Renal cortical epithelial cell (primary cell): ENCODE measurements at places on chromosomes 3 and 15.
A peak's percentile ranks its signal among the peaks of the same experiment; 100 is the strongest.

GRCh38 chr3:190110826-190111225 is 9.9 kb downstream of the P3H2 start:
- no peak for DNase-seq

DNA sequence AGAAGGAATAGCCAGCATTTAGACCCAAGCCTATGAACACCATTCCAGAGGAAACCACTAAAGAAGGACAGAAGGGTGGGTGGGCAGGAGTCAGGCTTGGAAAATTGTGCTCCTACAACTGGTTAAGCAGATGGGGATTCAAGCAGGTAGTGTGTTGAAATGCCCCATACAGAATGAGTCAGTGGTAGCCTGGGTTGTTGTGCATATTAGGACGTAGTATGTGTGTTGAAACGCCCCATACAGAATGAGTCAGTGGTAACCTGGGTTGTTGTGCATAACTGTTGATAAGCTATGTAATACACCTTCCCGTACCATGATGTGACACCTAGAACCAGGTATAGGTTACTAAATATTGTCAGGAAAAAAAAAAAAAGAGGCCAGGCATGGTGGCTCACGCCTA is 34.0 kb downstream of the MINDY4B start:
- peak; percentile 77 for DNase-seq

DNA sequence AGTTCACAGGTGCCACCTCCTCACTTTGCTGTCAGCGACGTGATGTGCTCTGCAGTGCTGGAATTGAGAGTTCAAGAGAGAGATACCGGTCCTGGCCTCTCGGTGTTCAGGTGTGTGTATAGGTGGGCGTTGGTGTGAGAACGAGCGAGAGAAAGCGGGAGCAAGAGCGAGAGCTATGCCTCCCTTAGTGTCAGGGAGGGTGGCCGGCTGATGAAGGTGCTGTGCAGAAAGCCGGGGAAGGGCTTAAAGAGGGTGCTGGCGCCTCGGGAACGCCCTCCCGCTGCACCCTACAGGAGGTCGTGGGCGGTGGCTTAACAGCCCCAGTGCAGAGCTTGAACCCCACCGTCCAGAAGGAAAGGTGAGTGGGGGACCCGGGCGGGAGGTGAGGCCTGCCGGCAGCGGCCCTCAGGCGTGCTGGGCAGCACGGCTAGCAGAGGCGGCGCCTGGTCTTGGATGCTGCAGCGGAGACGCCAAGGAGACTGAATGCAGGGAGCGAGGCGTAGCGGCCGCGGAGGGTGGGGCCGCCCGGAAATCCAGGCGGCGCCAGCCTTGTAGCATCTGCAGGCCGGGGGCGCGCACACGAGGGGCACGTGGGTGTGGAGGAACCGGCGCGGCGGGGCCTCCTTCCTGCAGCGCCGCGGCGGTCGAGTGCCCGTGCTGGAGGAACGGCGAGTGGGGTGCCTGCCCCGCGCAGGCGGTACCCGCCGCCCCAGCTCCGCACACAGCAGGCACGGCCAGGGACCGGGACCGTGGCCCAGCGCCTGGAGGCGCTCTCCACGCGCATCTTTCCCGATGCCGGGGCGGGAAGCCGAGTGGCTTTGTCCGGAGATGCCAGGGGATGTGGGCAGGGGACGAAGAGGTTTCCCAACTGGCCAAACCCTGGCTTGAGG is 246.8 kb upstream of the TOPAZ1 start:
- no peak for DNase-seq

DNA sequence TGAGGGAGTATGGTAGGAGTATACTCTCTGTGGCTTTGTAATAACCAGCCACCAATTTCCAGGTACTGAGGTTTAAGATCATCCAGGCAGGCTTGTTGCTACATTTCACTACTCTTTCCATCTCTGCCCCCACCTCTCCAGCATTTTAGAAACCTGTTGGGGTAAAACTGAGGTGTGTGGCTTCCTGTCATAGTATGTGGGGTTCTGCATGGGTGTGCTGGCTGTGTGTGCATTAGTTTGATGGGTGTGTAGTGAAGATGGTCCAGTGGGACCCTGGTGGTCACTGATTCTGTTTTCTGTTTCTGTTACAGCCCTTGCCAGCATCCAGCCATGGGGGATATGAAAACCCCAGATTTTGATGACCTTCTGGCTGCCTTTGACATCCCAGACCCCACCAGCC is 34.0 kb downstream of the ZNF592 start:
- DNase-seq, result no peak

DNA sequence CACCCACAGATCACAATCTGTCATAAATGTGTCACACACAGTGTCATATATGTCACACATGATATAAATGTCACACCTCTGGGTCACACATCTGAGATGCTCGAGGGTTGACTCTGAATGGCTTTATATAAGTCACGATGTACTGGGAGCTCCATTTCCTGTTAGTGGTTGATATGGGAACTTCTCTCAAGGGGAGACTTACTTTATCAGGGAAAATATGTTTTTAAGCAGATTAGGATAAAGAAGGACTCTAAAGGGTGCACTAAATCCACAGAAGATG is 83.9 kb upstream of the MEF2A start:
- no peak for DNase-seq

DNA sequence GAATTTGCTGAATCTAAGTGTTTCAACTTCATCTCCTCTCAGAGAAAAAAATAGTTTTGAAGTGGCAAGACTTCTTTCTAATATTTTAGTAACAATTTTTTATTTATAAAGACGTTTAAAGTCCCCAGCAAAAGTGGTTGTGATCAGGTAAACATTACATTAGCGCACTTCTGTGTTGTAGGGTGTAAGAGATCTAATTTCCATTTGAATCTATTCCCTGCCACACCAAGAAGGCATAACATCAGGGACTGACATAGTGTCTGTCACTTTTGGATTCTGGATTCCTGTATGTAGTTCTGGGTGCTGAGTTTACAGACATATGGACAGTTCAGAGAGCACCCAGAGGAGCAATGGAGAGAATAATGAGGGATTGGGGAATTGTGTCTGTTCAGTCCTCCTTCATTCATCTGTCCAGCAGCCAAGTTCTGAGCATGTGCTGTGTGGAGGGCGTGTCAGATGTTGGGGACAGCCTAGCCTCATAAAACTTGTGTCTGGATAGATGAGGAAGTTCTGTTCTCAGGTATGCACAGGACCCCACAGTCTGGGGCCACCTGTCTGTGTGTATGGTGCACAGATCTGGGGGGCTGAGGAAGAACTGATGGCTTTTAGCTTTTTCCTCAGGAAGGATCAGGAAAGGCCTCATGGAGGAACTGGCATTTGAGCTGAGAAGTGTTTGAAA is 65.6 kb downstream of the MAP2K5 start:
- no peak for DNase-seq

GRCh38 chr15:67972377-67972776 is 81.7 kb upstream of the PIAS1 start:
- no peak for DNase-seq

GRCh38 chr15:81296673-81297072 is 27.3 kb downstream of the STARD5 start:
- no peak for DNase-seq

GRCh38 chr15:45087513-45087912 is 26.5 kb downstream of the DUOX2 start:
- no peak for DNase-seq

- DNase-seq, result peak; percentile 1
Measured at GRCh38 chr15:27545494-27546255, 553.4 kb downstream of the OCA2 start.

- DNase-seq, result peak; percentile 47
Measured at GRCh38 chr15:62835351-62835750, 207.2 kb upstream of the TPM1 start.

- no peak for DNase-seq
Measured at GRCh38 chr3:119300991-119301391, 6.8 kb downstream of the ARHGAP31 start.

- DNase-seq, result no peak
Measured at GRCh38 chr3:72727726-72728125, 120.5 kb downstream of the SHQ1 start.

DNA sequence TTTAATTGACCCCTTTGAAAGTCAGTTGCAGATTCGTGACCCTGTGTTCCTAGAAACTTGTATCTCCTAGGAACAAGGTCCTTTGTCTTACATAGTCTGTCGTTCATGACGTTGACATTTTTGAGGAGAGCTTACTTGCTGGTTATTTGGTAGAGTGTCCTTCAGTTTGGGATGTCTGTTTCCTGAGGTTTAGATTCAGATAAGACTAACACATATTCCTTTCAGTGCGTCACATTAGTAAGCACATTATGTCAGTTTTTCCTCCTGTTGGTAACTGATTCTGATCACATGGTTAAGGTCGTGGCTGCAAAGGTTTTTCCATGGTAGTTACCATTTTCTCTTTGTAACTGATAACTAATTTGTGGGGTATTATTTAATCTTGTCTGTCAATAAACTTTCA is 80.8 kb downstream of the PCCB start:
- no peak for DNase-seq

GRCh38 chr15:66899555-66900350 is 165.6 kb upstream of the SMAD3 start:
- no peak for DNase-seq

DNA sequence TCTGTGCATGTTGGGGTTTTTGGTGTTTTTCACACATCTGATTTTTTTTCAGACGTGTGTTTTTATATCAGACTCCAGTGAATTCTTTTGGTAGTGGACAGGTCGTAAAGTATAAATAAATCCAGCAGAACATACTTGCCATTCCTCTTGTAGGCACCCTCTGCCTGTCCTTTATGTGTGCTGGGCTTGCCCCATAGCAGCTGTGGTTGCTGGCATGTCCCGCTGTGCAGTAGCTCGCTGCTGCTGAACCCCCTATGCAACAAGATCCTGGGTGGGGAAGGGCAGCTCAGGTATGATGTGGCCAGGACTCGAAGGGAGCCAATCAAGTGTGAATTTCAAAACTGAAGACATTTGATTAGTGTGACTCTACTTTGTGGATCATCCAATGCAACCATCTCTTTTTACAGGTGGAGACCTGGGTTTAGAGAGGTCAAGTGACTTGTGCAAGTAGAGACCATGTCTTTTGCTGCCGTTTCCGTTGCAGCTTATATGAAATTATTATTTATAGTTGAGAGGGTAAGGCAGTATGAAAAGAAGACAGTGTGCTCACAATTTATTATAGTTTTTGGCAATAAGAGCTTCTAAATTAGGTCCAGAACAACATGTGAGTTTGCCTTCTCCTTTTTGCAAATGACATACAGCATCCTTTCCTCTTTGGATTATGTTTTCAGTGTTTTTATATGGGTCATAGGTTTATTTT is 350.8 kb upstream of the C2CD4B start:
- DNase-seq, result no peak

GRCh38 chr15:59941612-59942011 is 62.5 kb upstream of the FOXB1 start:
- no peak for DNase-seq

DNA sequence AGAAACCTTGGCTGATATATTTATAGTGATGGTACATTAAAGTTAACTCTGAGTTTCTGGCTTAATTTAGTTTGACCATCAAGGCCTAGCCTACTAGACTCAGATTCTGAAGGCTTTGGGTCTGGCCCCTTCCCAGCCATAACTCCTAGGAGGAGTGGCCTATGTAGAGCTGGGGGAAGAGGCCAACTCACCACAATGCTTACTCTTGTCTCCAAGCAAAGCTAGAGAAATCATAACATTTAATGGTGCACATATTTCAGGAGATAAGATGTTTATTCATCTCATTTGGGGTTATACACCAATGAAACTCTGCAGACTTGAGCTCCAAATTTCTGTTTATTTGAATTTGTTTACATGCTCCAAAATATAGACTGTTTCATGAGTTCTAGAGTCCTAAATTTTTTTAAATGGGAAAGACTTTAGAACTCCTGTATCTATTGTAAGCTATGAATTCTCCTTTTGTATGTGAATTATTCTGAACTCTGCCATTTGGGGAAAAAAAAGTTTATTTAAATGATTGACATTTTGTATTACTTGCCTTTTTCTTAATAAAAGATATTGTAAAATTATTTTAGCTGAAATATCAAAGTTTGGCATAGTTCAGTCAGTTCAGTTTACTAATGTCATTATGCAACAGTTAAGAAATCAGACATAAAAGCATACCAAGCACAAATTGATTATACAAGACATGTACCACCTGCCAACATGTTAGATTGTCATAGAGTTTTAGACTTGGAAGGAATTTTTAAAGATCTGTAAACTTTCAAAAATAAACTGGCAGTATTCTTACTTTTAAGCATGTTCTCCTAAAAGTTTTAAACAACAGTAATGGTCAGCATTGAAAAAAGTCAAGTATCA is 143.4 kb upstream of the NR2E3 start:
- DNase-seq, result no peak

DNA sequence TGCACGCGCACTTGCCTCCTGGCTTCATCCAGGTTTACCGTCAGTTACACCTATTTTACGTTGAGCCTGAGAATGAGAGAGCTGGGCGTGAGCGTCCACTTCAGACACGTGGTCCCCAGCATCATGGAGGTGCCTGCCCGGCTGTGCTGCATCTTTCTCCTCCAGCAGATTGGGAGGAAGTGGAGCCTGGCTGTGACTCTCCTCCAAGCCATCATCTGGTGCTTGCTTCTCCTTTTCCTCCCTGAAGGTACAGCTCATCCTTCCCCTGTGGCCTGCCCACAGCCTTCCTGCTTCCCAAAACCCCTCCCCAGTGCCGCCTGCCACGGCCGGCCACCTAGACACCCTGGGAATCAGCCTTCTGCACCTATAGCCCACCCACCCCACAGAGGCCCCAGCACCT is 31.6 kb downstream of the SLC22A14 start:
- no peak for DNase-seq

- peak; percentile 99 for DNase-seq
Measured at GRCh38 chr3:132222868-132223538, 94.2 kb upstream of the ACP3 start.

- peak; percentile 29 for DNase-seq
Measured at GRCh38 chr3:25916321-25916720, 126.4 kb downstream of the OXSM start.

- no peak for DNase-seq
Measured at GRCh38 chr15:40684381-40684780, 10.6 kb upstream of the RAD51 start.

- DNase-seq, result no peak
Measured at GRCh38 chr3:146052791-146053310, 108.1 kb downstream of the PLOD2 start.

DNA sequence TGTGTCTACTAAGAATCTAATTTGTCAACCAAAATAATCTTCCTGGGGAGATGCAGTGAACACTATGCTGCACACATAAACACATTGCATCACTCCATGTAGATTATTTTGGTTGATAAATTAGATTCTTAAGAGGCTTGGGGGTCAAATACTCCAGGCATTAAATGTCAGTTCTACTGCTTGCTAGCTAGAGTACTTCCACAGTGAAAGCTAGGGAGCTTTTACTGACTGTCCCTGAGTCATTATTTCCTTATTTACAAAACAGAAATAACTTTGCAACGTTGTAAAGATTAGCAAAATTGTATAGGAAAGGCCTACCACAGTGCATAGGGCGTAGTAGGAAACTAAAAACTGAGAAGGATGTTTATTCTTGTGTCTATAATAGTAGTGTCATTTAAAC is 12.9 kb upstream of the TMC3 start:
- no peak for DNase-seq

DNA sequence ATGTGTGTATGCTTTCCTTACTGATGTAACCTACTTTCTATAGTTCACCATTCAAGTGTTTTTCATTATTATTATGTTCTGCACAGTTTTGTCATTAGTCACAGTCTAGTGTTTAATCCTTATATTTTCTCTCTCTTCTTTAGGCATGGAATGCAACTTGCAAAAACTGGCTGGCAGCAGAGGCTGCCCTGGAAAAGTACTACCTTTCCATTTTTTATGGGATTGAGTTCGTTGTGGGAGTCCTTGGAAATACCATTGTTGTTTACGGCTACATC is 6.9 kb downstream of the SUCNR1 start:
- no peak for DNase-seq
